Thoracic aorta endothelial cell (primary cell): ENCODE measurements at places on chromosomes 7 and 10. TPM values are rescaled to one million over a fixed set of nuclear protein-coding genes. Genes with fewer than 3 reads are reported as not detected.

The NEUROD6 gene
- not detected in 2 replicates for total RNA-seq

The ELFN1 gene
- 0.53 and 0.86 TPM in 2 replicates for total RNA-seq

The LIPJ gene
- total RNA-seq = 0.07 TPM in 1 of 2 replicates, not detected in the other

The VPS37D gene
- total RNA-seq = 1.9 and 2.1 TPM in 2 replicates

The FGFBP3 gene
- 0.27 and 0.29 TPM in 2 replicates for total RNA-seq

The STRA8 gene
- not detected in 2 replicates for total RNA-seq

The PAX4 gene
- not detected in 2 replicates for total RNA-seq

The CPA2 gene
- not detected in 2 replicates for total RNA-seq

The NDUFB2 gene
- 145 and 159 TPM in 2 replicates for total RNA-seq
